WTC11 (cell line): ENCODE measurements at places on chromosomes 6 and 20. TPM values are rescaled to one million over a fixed set of nuclear protein-coding genes. Genes with fewer than 3 reads are reported as not detected.

DNA sequence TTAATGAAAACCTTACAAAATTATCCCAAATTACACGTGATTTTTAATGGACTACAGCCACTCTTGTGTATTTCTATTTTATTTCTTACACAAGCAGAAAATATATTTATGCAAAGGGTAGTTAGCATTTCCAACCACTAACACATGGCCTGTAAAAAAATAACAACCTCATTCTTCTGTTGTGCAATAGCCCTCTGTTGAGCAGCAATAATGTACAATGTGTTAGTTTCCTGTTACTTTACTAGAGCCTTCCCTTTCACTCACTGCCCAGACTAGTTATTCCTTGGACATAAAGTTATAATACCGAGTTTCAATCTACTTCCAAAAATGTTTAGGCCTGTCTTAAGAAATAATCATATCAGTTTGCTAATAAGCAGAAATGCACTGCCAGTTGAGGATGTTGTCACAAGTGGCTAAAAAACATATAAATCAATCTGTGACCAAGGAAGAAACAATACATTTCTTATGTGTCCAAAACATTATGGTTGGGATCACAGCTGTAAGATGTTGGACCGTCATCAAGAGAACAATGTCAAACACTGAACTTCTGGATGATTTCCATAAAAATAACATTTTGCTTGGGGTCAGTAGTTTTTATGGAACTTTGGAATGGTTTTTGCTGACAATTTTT lies 73.6 kb upstream of the RNF146 start:
- H3K27ac ChIP-seq = no peak overlapping the region
- H3K27me3 ChIP-seq = no peaks in the 10 kb centered on the region
- no peak for DNase-seq
- no peak overlapping the region for H3K4me3 ChIP-seq
- no peaks in the 10 kb centered on the region for H3K36me3 ChIP-seq

DNA sequence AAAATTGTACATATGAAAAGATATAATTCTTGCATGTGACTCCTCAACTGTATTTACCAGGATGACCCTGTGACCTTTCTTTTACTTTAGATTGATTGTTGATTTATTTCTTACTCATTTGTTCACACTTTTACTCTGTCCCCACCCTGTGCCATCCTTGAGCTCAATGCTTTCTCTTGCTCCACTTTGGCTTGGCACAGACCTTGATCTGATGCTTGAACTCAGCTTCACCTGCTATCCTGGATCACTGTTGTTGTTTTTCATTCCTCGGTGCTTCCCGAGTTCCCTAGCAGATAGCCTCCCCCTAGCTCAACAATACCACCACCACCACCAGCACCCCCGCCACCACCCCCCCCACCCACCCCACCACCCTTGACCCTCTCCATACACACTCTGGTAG lies 102.1 kb downstream of the EYA4 start:
- no peaks in the 10 kb centered on the region for H3K36me3 ChIP-seq
- H3K4me1 ChIP-seq = peaks cover 12% of the 10 kb centered on the region
- no peak overlapping the region; the same call in 1 of the 2 replicates for H3K27ac ChIP-seq
- no peaks in the 10 kb centered on the region for H3K27me3 ChIP-seq

DNA sequence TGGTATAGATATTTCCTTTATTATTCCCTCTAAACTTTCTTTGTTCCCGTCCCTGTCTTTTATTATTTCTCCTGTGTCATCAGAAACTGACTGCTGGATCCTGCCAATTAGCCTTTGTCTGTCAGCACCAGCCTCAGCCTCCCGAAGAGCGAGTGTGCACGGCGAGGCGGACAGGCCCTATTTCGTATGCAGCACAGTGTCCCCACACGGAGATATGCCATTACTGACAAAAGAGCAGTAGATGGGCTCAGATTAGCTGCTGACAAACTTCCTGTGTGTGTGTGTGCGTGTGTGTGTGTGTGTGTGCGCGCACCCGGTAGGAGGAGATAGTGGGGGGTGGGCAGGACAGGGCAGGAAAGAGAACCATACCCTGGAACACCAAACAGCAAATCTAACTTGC lies 99.5 kb upstream of the ZFP64 start:
- no peak overlapping the region for H3K4me3 ChIP-seq
- H3K36me3 ChIP-seq = no peaks in the 10 kb centered on the region
- H3K4me1 ChIP-seq = no peaks in the 10 kb centered on the region
- no peaks in the 10 kb centered on the region; the same call in 1 of the 2 replicates for H3K27me3 ChIP-seq
- no peak for DNase-seq

- H3K4me3 ChIP-seq = no peak overlapping the region
- H3K27me3 ChIP-seq = no peaks in the 10 kb centered on the region
- H3K36me3 ChIP-seq = no peaks in the 10 kb centered on the region
- peaks cover 18% of the 10 kb centered on the region for H3K4me1 ChIP-seq
- no peak for DNase-seq
- no peak overlapping the region for H3K27ac ChIP-seq
These were observed 282.9 kb downstream of the KIF16B start for GRCh38 chr20:16290358-16290757.

DNA sequence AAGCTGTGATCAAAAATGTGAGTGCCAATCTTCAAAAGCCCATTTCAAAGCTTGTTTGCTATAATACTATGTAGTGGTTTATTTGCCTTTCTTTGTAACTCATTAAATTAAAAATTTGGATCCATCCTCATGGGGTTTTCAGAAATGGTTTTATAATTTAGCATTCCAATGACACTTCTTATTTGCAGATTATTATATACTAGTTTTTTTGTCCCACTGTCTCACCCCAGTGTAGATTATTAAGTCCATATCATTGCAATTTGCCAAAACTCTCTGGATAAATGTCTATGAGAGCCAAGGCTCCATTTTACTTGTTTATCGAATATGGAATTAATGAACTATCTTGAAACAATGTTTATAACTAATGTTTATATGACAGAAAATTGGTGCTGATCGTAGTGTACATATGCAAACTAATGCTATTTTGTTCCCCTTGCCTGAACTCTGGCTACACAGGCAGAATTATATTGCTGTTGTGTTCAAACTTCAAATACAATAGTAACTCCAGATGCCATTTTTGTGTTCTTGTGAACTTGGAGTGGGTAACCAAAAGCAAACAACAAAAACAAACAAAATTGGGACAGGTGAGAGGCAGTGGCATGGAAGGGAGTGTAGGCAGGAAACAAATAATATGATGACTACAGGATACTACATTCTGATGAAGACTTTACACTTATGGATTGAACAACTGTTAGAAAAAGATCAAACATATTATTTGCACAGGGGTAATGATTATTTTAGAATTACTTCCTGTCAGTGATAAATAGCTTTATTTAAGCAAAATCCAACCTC lies 307.1 kb upstream of the FLRT3 start:
- no peak overlapping the region for H3K27ac ChIP-seq
- H3K4me1 ChIP-seq = peaks cover 3% of the 10 kb centered on the region
- DNase-seq = no peak
- H3K27me3 ChIP-seq = 0 out of 2 replicates have a peak, but pooled peaks cover 4% of the 10 kb centered on the region
- peaks cover 17% of the 10 kb centered on the region for H3K36me3 ChIP-seq

DNA sequence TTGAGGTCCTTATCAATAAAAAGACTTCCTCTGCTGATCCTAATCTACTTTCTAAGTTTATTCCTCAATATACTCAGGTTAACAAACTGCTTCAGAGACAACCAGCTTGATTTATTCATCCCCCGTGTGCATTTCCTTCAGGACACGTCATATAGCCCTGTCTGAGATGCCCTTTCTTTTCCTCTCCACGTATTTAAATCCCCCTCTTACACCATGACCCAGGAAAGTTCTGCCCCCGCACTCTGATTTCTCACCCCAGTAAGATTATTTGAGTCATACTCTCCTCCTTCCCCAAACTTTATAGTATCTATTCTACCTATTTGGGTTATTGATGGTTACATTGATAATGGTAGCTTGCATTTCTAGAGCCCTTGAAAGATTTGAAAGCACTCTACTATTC lies 9.8 kb upstream of the CGA start:
- H3K27ac ChIP-seq = no peak overlapping the region
- H3K4me3 ChIP-seq = no peak overlapping the region
- no peak for DNase-seq

- no peak overlapping the region for H3K4me3 ChIP-seq
- no peaks in the 10 kb centered on the region for H3K27me3 ChIP-seq
- H3K36me3 ChIP-seq = peaks cover 6% of the 10 kb centered on the region
- no peaks in the 10 kb centered on the region for H3K4me1 ChIP-seq
- H3K27ac ChIP-seq = no peak overlapping the region
These were observed 52.1 kb downstream of the IRF4 start for GRCh38 chr6:443621-444159.

- H3K27ac ChIP-seq = no peak overlapping the region
- H3K36me3 ChIP-seq = no peaks in the 10 kb centered on the region
- no peaks in the 10 kb centered on the region for H3K4me1 ChIP-seq
- H3K4me3 ChIP-seq = no peak overlapping the region
- DNase-seq = no peak
These were observed 27.8 kb downstream of the CASS4 start for GRCh38 chr20:56439771-56440291.

DNA sequence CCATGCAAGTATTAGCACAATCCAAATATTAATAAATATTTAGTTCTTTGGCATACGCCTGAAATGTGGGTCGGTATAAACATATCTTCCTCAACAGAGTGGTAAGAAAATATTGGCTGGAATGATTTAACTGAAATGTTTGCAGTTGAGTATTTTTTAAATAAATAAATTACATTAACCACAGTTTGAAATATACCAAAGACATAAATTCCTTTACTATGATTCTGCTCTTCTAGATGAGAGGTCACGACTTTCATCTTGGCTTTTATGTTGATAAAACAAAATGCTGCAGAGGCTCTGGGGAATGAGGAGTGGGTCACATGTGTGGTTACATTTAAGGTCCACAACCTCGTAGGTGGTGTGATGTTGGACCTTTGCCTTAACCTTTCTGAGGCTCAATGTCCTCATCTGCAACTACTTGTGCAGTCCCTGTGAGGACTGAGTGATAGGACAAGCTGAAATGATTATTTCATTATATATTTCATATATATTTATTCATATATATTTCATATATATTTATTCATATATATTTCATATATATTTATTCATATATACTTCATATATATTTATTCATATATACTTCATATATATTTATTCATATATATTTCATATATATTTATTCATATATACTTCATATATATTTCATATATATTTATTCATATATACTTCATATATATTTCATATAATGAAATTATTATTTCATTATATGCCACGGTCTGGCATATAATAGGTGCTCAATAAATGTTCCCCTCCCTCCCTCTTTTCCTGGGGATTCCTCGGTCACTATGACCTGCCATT lies 107.4 kb downstream of the SAMD5 start:
- DNase-seq = no peak
- no peak overlapping the region for H3K27ac ChIP-seq
- no peaks in the 10 kb centered on the region; the same call in 1 of the 2 replicates for H3K4me1 ChIP-seq
- H3K36me3 ChIP-seq = no peaks in the 10 kb centered on the region
- H3K27me3 ChIP-seq = no peaks in the 10 kb centered on the region

GRCh38 chr6:139334806-139335446 lies 39.5 kb downstream of the CITED2 start:
- DNase-seq = no peak
- no peaks in the 10 kb centered on the region for H3K36me3 ChIP-seq
- H3K27ac ChIP-seq = no peak overlapping the region

- H3K4me3 ChIP-seq = no peak overlapping the region
- peaks cover 5% of the 10 kb centered on the region; the same call in 1 of the 2 replicates for H3K4me1 ChIP-seq
- DNase-seq = no peak
- H3K27ac ChIP-seq = no peak overlapping the region
- no peaks in the 10 kb centered on the region for H3K36me3 ChIP-seq
- H3K27me3 ChIP-seq = peaks cover 3% of the 10 kb centered on the region; the same call in 1 of the 2 replicates
These were observed 157.5 kb downstream of the SCP2D1 start for GRCh38 chr20:18971121-18971520.

- H3K27me3 ChIP-seq = no peaks in the 10 kb centered on the region; the same call in 1 of the 2 replicates
- no peaks in the 10 kb centered on the region for H3K36me3 ChIP-seq
- H3K27ac ChIP-seq = no peak overlapping the region
- no peak for DNase-seq
- peaks cover 2% of the 10 kb centered on the region; the same call in 1 of the 2 replicates for H3K4me1 ChIP-seq
These were observed 154.5 kb upstream of the TNFAIP3 start for GRCh38 chr6:137712587-137712986.

GRCh38 chr20:56995635-56996075 lies 270.8 kb downstream of the BMP7 start:
- no peak overlapping the region for H3K4me3 ChIP-seq
- H3K4me1 ChIP-seq = no peaks in the 10 kb centered on the region
- H3K27ac ChIP-seq = no peak overlapping the region
- H3K36me3 ChIP-seq = peaks cover 17% of the 10 kb centered on the region
- DNase-seq = peak; percentile 78

DNA sequence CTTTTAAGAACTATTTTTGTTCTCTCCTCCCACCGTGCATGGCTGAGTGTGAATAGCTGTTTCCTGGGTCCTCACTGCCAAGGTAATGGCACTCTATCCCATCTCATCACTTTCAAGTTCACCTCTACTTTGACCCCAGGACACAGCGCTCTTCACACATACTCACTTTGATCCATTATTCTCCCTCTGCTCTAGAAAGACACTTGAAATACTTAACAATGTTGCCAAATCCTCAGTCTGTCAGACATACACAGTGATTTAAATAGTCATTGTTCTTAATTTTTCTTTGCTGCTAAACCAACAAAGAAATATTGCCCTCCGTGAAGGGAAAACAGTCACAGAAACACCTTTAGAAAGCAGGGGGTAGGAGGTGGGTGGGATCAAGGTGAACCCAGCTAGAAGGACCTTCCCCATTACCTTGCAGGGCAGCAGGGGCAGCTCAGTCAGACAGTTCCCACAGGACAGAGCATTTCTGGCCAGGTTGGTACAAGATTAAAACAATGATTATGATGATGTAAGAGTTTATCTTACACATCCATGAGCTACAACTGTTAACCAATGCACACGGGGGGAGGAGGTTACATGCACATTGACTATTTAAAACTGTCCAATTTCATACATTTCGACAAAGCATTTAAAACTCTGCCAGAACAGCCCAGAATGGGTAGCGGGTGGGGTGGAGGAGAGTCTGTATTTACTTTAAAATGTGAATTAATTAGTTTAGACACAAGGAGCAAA lies 2.4 kb downstream of the SLC22A23 start:
- peaks cover 5% of the 10 kb centered on the region; the same call in 1 of the 2 replicates for H3K27me3 ChIP-seq
- H3K27ac ChIP-seq = no peak overlapping the region
- no peak overlapping the region for H3K4me3 ChIP-seq
- DNase-seq = no peak

Gene RAD21L1
- 0.62 to 0.77 TPM (median 0.73 TPM) in 3 replicates for total RNA-seq

Gene AGER
- total RNA-seq = 17.7 to 20.0 TPM (median 18.1 TPM) in 3 replicates

Gene DNAH8
- 0.02 TPM in 1 of 3 replicates, not detected in the others for total RNA-seq

Gene NKAIN4
- 7.2 to 11.0 TPM (median 9.6 TPM) in 3 replicates for total RNA-seq

Gene CLPSL1
- total RNA-seq = 0.34 to 0.55 TPM (median 0.42 TPM) in 3 replicates
